ENCODE measurements at places on chromosomes 3 and 15.
A peak's percentile ranks its signal among the peaks of the same experiment; 100 is the strongest.

- peaks cover 16% of the 10 kb centered on the region for H3K4me1 ChIP-seq
- no peak overlapping the region for H3K4me3 ChIP-seq
- H3K27ac ChIP-seq = no peak overlapping the region
- no peak for DNase-seq
- H3K27me3 ChIP-seq = peaks cover 2% of the 10 kb centered on the region
Observed at GRCh38 chr3:72263223-72263990, 478.5 kb upstream of the PROK2 start.

GRCh38 chr15:39283531-39283930 lies 297.3 kb upstream of the THBS1 start:
- no peak overlapping the region for H3K27ac ChIP-seq
- no peak overlapping the region for H3K4me3 ChIP-seq
- no peaks in the 10 kb centered on the region for H3K27me3 ChIP-seq

DNA sequence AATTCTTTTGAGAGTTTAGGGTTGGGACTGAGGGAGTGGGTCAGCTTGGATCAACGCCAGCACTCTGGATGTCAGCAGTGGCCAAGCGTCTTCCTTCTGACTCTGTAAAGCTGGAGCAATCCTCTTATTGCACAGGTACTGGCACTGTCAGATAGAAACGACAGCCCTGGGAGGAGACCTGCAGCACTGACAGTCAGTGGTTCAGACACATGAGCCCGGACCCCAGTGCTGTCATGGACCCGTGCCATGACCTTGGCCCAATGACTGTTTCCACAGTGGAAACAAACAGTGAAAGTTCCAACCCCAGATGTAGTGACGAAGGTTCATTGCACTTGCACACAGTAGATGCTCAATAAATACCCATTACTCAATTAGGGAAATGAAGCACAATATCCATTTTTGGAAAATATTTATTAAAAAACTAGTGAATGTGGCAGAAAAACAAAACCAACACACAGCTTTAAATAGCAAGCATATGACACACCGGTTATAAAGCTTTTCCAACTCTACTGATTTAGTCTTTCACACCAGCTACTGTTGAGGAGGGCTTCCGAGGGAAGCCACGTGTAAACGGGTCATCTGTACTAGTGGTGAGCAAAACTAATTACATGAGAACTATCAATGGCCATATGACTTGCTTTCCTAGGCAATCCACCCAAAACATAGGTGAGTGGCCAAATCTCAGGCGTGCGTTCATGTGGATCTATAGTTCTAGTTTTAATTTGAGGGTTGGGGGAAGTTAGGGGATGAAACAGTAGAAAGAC lies 22.1 kb downstream of the SIAH2 start:
- H3K4me3 ChIP-seq = no peak overlapping the region
- H3K36me3 ChIP-seq = peaks cover 6% of the 10 kb centered on the region
- H3K27ac ChIP-seq = no peak overlapping the region
- DNase-seq = no peak
- H3K27me3 ChIP-seq = no peaks in the 10 kb centered on the region

DNA sequence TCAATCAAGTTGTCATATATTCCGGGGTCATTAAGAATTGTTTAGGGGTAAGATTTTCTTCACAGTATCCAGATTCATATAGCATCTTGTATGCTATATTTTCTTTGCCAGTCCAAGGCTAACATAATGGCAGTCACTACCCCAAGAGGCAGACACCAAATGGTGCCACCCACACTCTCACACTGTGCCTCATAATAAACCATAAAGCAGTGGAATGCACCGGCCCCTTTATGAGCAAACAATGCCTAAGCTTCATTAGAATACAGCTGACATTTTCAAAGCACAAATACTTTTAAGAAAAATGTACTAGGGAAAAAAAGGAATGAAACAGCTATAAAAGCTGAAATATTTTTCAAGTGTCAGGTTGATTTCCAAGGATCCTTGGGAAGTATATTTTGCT lies 121.6 kb downstream of the TFDP2 start:
- no peak for DNase-seq
- H3K27ac ChIP-seq = peak overlapping the region; percentile 70
- peak overlapping the region; percentile 89 for H3K4me3 ChIP-seq
- no peaks in the 10 kb centered on the region for H3K36me3 ChIP-seq
- no peaks in the 10 kb centered on the region for H3K4me1 ChIP-seq

- peaks cover 12% of the 10 kb centered on the region for H3K4me1 ChIP-seq
- peaks cover 2% of the 10 kb centered on the region for H3K27me3 ChIP-seq
Observed at GRCh38 chr15:90989040-90989768, 5.1 kb downstream of the PRC1 start.

DNA sequence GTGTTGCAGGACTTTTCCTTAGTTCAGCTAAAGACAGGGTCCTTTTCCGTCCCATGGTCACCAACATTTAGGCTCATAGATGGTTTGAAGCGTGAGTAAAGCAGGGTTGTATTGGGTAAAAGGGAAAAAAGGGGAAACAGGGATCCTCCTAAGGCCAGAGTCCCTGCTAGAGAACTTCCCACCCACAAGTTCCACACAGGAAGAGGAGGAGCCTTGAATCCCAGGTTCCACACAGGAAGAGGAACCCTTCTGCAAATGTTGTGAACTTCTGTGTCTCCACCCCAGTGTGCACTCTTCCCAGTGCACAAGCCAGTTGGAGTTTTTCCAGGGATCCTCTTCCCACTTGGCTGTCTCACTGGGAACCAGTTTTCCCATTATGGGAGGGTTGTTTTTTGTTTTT lies 27.6 kb upstream of the ATP8B4 start:
- no peak for DNase-seq
- no peak overlapping the region for H3K4me3 ChIP-seq
- H3K27ac ChIP-seq = peak overlapping the region; percentile 26
- no peaks in the 10 kb centered on the region for H3K27me3 ChIP-seq
- H3K36me3 ChIP-seq = no peaks in the 10 kb centered on the region
- H3K4me1 ChIP-seq = peaks cover 10% of the 10 kb centered on the region

DNA sequence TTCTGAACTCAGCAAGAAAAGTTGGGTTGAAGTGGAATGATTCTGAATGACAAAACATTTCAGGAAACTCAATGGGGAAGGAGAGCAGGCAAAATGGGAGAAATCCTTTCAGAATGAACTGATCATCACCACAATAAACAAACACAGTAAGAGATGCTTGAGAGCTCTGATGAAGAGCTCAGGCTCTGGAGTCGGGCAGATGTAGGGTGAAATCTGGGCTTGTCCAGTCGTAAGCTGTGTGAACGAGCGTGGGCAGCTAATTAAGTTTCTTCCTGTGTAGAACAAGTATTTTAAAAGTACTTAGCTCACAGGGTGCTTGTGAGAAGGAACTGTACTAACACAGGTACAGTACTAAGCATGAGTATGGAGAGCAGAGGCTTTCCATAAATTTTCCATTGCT lies 406.2 kb downstream of the FOXP1 start:
- H3K4me1 ChIP-seq = peaks cover 19% of the 10 kb centered on the region
- H3K27me3 ChIP-seq = peaks cover 2% of the 10 kb centered on the region
- no peaks in the 10 kb centered on the region for H3K36me3 ChIP-seq
- no peak overlapping the region for H3K4me3 ChIP-seq

- DNase-seq = no peak
- H3K27me3 ChIP-seq = peaks cover 8% of the 10 kb centered on the region
- H3K4me1 ChIP-seq = peaks cover 9% of the 10 kb centered on the region
- no peak overlapping the region for H3K27ac ChIP-seq
- H3K4me3 ChIP-seq = no peak overlapping the region
- no peaks in the 10 kb centered on the region for H3K36me3 ChIP-seq
Observed at GRCh38 chr3:143242101-143242500, 122.5 kb downstream of the CHST2 start.

GRCh38 chr3:38555926-38556325 lies 59.8 kb downstream of the EXOG start:
- H3K36me3 ChIP-seq = peaks cover 12% of the 10 kb centered on the region
- H3K4me1 ChIP-seq = no peaks in the 10 kb centered on the region
- H3K27me3 ChIP-seq = peaks cover 3% of the 10 kb centered on the region
- no peak overlapping the region for H3K4me3 ChIP-seq
- DNase-seq = no peak
- H3K27ac ChIP-seq = no peak overlapping the region

- DNase-seq = no peak
- H3K27ac ChIP-seq = no peak overlapping the region
- H3K36me3 ChIP-seq = no peaks in the 10 kb centered on the region
- no peaks in the 10 kb centered on the region for H3K4me1 ChIP-seq
Observed at GRCh38 chr3:166405896-166406295, 568.7 kb upstream of the BCHE start.

DNA sequence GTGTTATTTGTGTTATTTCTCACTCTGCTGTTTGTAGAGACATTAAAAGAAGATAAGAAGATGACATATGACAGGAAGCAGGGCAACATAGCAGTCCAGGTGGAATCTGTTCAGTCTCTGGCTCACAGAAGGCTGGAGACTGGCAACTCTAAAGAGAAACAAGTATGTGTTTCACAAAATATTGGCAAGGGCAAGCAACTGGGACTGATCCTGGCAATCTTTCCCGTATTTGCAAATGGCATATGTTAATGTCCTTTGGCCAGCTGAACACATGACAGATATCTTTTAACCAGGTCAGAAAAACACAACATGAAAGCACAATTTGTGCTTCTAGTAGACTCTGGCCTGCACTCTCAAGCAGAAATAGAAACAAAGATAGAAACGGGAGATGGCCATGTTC lies 1354.1 kb upstream of the EPHA6 start:
- no peak overlapping the region for H3K4me3 ChIP-seq
- peaks cover 13% of the 10 kb centered on the region for H3K4me1 ChIP-seq
- no peak overlapping the region for H3K27ac ChIP-seq

GRCh38 chr15:31606931-31607497 lies 280.4 kb downstream of the KLF13 start:
- H3K4me3 ChIP-seq = no peak overlapping the region
- peaks cover 4% of the 10 kb centered on the region for H3K27me3 ChIP-seq
- no peak overlapping the region for H3K27ac ChIP-seq
- DNase-seq = no peak

GRCh38 chr15:66072616-66073361 lies 180.8 kb downstream of the MEGF11 start:
- H3K36me3 ChIP-seq = no peaks in the 10 kb centered on the region
- no peak overlapping the region for H3K27ac ChIP-seq
- DNase-seq = no peak
- H3K4me3 ChIP-seq = no peak overlapping the region
- no peaks in the 10 kb centered on the region for H3K4me1 ChIP-seq
- peaks cover 5% of the 10 kb centered on the region for H3K27me3 ChIP-seq

DNA sequence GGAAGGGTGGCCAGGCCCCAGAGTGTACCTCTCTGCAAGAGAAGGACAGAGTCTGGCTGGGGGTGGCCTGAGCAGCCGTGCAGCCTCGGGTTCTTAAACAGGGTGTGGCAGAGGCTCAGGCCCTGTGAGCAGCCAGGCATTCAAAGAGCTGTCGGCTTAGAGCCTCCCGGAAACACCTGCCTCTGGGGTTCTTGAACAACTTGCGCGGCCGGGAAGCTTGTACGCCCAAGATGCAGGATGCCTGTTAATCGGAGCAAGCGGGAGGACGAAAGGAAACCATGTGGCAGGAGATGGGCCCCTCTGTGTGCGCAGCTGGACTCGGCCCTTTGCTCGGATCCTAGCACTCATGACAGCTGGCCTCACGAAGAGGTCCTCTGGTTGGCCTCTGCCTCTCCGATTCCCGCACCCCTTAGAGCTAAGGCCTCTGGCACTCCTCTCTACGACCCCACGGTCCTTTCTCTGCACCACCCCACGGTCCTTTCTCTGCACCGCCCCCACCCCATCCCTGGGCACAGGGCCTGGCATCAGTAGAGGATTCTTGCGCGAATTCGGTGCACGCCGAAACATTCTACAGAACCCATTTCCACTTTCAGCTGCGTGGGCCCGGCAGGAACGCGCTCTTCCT lies 23.9 kb upstream of the TXNRD3 start:
- H3K36me3 ChIP-seq = no peaks in the 10 kb centered on the region
- no peak overlapping the region for H3K4me3 ChIP-seq
- H3K4me1 ChIP-seq = peaks cover 8% of the 10 kb centered on the region

DNA sequence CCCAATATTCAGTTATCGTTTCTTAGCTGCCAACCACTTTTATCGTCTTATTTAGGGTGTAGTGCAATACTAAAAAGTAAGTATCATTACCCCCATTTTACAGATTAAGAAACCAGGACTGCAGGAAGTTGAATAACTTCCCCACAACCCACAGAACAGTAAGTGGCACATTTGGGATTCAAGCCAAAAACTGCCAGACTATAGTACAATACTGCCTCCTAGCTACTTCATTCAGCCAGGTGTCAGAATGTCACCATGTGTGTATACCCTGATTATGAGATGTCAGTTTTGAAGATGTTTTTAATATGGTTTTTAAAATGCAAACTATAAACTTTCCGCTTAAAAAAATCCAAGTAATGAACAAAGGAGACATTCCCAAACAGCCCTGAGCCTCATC lies 74.2 kb upstream of the PROK2 start:
- DNase-seq = no peak
- peaks cover 12% of the 10 kb centered on the region for H3K4me1 ChIP-seq
- H3K4me3 ChIP-seq = no peak overlapping the region
- H3K36me3 ChIP-seq = peaks cover 7% of the 10 kb centered on the region
- H3K27me3 ChIP-seq = peaks cover 3% of the 10 kb centered on the region

DNA sequence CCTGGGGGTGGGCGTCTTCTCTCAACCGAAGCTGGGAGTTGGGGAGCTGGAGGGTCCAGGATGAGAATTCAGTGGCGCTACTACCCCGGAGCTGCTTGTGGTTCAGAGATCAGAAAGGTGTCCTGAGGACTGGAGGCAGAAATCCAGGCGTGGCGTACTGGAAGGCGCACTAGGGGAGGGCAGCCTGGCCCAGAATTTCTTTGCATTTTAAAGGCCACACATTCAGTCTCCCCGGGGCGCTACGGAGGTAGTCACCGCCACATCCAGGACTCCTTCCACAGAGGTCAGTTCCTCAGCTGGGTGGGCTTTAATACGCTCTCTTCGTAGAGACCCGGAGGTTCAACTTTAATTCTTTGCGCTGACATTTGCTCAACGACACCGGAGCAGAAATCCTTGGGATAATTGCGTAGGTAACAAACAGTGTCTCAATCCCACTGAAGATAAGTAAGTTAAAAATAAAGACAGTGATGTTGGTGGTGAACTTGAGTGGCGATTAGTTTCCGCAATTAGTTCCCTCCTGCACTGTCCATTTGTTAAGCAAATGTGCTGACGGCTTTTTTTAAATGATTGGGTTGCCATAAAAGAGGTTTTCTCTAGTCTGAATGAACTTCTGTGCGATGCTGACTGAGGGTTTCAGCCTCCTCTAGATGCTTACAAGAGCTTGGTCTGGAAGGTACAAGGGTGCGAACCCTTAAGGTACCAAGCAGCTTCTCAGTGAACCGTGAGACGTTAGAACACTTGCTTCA lies 535 bp downstream of the MCTP2 start:
- no peaks in the 10 kb centered on the region for H3K36me3 ChIP-seq
- peak; percentile 20 for DNase-seq
- H3K4me3 ChIP-seq = peak overlapping the region; percentile 78
- peaks cover 4% of the 10 kb centered on the region for H3K4me1 ChIP-seq
- peaks cover 4% of the 10 kb centered on the region for H3K27me3 ChIP-seq

GRCh38 chr3:50122071-50122470 lies 33.1 kb upstream of the SEMA3F start:
- H3K4me1 ChIP-seq = peaks cover 6% of the 10 kb centered on the region
- no peak overlapping the region for H3K4me3 ChIP-seq
- H3K27ac ChIP-seq = peak overlapping the region; percentile 52
- peaks cover 9% of the 10 kb centered on the region for H3K27me3 ChIP-seq
- no peak for DNase-seq
- H3K36me3 ChIP-seq = peaks cover 17% of the 10 kb centered on the region
